Vagina (tissue), 2 donors: ENCODE measurements at places on chromosomes 6 and 20. TPM values are rescaled to one million over a fixed set of nuclear protein-coding genes. Genes with fewer than 3 reads are reported as not detected.

GATA5 gene
- total RNA-seq, result 7.9 TPM

ARG1 gene
- not detected for total RNA-seq

GRCh38 chr6:130560231-130560630, 194.4 kb downstream of the TMEM200A start:
- no peaks in the 10 kb centered on the region for H3K27me3 ChIP-seq
- no peaks in the 10 kb centered on the region for H3K4me1 ChIP-seq
- H3K27ac ChIP-seq, result no peak overlapping the region
- DNase-seq, result no peak
- no peak overlapping the region for H3K4me3 ChIP-seq

DNA sequence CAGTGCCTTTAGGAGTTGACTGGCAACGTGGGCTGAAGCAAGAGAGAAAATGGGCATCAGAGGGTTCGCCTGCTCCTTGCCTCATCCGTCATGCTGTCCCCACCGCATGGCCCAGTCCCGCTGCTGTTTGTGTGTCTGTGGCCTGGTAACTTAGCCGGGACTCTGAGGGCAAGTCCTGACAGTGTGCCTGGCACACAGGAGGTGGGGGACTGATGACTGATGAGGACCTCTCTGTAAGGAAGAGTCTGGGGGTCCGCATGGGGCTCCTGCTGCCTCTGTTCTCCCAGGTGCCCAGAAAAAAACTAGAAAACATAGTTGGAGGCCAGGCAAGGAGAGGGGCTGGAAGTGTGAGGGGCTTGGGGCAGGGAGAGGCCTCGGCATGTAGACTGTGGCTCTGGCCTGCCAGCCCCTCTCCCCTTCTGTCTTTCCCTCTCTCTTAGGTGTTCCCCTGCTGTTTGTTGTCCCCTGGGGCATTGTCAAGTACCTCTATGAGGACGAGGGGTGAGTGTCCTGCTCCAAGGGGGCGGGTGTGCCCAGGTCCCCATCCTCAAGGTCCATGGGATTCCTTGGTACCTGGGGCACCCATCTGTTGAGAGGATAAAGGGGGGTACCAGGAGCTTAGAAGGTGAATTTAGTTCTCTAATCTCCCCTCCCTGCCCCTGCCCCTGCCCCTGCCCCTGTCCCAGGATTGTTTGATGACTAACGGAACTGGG, 29.5 kb downstream of the GLP1R start:
- no peak overlapping the region for H3K27ac ChIP-seq
- peak; percentile 71 for DNase-seq
- H3K4me3 ChIP-seq, result no peak overlapping the region

DNA sequence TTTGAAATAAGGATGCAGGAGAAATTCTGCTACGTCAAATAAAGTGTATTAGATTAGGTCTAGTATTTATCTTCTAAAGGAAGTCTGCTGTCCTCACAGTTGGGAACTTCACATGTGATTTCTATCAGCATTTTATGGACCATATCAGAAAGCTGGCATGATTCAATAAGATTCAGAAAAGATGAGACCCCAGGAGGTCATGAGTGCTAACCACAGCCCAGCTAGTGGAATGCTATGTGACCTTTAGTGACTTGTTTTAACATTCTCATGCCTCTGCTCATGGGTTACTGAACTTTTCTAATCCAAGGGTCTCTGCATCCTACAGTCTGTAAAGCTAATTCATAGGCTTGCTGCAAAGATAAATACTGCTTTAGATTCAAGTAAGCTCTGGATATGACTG, 150.1 kb downstream of the GMPR start:
- no peak overlapping the region for H3K4me3 ChIP-seq
- H3K27me3 ChIP-seq, result no peaks in the 10 kb centered on the region
- DNase-seq, result no peak
- H3K27ac ChIP-seq, result no peak overlapping the region
- H3K4me1 ChIP-seq, result peaks cover 19% of the 10 kb centered on the region

DNA sequence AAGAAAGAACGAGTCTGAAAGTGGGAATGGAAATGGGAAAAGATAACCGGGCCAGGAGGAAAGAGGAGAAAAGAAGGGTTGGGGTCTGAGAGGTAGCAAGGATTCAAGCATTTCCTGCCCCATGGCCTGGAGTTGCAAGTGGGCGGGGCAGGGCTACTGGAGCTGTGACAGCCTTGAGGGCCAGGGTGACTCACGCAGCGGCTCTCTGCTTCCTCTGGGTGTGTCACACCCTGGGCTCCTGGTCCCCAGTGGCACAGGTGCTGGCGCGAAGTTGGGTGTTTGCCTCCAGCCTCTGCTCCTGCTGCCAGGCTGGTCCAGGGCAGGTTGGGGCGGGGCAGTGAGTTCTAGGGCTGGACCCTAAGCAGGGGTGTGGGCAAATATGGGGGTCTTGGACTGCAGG, 3.3 kb upstream of the ULBP3 start:
- DNase-seq, result no peak
- no peak overlapping the region for H3K4me3 ChIP-seq

DNA sequence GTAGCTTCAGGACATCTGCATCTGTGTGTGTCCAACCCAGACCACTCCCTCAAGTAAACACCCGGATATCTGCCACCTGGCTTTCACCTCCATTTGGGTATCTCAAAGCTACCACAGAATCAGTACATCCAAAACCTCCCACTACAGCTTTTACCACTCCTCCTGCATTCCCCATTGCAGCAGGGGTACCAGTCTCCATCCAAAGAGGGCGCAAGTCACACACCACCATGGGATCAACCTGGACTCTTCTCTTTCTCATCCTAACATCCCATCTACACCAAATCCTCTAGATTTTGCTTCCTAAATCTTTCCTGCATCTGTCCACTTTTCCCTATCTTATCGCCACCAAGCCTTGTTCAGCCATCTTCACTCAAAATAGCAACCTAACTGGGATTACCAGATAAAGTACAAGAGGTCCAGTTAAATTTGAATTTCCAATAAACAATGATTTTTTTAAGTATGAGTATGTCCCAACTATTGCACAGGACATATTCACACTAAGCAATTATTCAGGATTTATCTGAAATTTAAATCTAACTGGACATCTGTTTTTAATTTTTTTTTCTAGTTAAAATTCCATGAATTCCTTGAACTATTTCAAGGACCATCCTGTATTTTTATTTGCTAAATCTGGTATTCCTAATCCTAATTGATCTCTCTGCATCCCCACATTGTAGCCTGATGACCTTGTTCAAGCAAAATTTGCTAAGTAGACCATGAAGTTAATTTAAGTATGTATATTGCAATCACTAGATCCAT, 164.3 kb upstream of the MLN start:
- no peak overlapping the region for H3K27ac ChIP-seq
- no peak for DNase-seq
- H3K4me1 ChIP-seq, result no peaks in the 10 kb centered on the region
- no peak overlapping the region for H3K4me3 ChIP-seq
- H3K27me3 ChIP-seq, result no peaks in the 10 kb centered on the region
- no peaks in the 10 kb centered on the region for H3K36me3 ChIP-seq

DNA sequence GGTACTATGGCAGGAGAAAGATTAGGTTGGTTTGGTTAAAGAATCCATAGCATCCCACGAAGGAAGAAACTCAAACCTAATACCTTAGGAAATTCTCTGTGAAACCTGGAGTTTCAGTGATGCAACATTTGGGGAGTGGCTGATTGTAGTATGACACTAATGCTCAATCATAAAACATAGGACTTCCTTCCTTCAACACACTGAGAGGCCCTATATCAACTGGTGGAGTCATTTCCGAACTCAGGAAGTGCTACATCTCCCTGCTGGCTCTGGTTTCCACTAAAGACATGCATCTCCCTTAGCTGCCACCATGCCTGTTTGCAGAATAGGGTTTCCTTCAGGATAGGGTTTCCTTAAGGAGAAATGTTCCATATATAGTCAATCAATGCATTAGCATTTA, 5.2 kb upstream of the MANEA start:
- H3K36me3 ChIP-seq, result no peaks in the 10 kb centered on the region
- no peak overlapping the region for H3K4me3 ChIP-seq

DNA sequence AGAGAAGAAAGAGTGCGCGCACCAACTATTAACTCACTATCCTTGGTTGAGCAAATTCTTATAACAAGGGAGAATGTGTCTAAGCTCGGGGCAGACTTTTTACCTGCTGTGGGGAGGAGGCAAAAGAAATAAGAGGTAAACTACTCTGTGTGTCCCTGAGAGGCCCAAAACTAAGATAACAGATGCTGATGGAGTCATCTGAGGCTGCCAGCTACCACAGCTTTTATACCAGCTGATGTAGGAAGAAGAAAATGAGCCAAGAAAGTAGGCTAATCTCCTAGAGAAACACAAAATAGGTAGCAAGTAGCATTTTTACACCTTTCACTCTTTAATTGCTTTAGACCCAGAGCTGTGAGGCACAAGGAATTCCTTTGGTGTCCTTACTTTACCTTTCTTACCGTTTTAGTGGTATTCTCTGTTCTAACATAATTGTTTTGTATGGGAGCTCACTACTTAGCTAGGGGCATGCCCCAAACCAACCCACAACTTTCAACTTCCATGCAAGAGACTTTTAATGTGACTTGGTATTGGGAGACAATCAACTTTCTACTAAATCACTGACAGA, 27.8 kb upstream of the PIM1 start:
- no peak overlapping the region for H3K4me3 ChIP-seq
- H3K27me3 ChIP-seq, result no peaks in the 10 kb centered on the region
- H3K36me3 ChIP-seq, result no peaks in the 10 kb centered on the region
- no peak for DNase-seq

- H3K36me3 ChIP-seq, result no peaks in the 10 kb centered on the region
- H3K4me1 ChIP-seq, result no peaks in the 10 kb centered on the region
- H3K4me3 ChIP-seq, result no peak overlapping the region
- H3K27me3 ChIP-seq, result no peaks in the 10 kb centered on the region
- no peak for DNase-seq
Measured at GRCh38 chr6:88006557-88006956, 41.1 kb upstream of the SPACA1 start.
